NCI-H1105 treated with DMSO at 0.1 percent for 48 hours (cell line): ENCODE measurements at places on chromosomes 1 and 21.

DNA sequence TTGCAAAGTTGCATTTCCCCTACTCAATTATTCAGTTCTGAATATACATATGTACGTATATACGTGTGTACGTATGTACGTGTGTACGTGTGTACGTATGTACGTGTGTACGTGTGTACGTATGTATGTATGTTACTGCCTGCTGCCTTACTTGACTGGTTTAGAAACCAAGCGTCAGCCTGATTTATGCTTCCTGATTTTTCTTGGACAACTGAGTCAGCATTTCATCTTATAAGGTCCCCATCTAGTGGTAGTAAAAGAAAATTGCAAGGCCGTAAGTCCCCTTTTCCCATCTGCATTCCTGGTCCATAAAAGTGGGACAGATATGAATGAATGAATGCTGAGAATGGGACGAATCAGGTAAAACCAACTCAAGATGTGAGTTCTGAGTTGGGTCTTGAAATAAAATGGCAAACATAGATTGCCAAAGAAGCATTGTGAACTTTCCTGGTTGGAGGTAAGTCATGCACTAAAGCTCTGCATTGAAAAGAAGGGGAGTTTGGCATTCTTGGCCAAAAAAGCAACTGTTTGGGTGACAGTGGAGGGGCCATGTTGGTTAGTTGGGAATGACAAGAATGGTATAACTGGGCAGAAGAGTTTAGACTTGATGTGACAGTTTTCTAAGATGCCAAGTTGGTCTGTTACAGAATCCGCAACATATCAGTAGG lies 76.4 kb upstream of the DNAH14 start:
- DNase-seq, result peak; percentile 37

DNA sequence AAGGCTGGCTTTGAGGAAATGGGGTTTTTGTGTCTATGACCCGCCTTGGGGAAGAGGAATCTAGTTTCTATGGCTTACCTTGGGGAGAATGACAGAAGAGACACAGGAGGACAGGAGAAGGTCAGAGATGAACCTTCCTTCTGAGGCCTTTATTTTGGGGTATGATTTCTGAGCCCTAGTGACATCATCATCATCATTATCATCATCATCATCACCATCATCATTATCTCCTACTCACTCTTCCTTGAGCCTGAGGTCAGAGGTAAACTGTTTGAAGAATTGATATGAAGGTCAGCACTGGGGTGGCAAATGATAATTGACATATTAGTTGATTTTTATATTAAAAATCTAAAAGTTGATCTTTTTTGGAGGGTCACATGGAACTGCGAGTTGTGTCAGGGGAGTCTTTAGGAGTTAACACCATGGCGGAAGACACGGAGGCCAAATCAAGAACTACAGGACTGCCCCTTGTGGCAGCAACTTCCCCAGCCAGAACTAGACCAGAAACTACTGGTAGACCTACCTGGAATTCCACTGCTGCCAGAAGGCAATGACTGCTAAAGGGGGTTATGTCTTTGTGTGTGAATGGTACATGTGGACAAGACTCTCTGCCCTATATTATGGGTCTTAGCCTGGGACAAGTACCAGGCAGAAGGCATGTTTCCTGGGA lies 49.8 kb upstream of the WLS start:
- no peak for DNase-seq

DNA sequence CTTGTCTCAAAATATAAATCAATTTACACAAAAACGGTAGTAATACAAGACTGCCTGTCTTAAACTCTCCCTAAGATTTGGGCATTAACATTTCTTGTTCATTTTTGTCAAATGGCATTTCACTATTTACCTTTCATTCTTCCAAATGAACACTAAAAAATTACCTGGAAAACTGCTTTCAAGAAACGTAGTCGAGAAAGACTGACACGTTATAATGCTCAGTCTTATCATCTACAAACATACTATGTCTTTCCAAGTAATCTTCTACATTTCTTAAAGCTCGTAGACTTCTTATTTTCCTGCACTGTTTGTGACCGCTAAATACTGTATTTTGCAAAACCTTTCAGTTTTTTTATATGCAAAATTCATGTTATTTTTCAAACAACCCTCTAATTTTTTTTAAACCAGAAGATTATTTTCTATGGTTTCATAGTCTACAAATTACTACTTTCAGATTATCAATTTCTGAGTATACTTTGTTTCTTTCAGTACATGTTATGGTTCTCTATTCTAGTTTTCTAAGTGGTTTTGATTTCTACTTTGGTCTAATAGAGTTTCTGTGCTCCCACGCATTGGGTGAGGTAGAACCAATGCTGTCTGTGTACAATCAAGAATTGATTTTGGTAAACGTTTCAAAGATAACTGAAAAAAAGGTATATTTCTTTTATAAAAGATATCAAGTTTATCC lies 336.4 kb downstream of the SMYD3 start:
- DNase-seq, result no peak

DNA sequence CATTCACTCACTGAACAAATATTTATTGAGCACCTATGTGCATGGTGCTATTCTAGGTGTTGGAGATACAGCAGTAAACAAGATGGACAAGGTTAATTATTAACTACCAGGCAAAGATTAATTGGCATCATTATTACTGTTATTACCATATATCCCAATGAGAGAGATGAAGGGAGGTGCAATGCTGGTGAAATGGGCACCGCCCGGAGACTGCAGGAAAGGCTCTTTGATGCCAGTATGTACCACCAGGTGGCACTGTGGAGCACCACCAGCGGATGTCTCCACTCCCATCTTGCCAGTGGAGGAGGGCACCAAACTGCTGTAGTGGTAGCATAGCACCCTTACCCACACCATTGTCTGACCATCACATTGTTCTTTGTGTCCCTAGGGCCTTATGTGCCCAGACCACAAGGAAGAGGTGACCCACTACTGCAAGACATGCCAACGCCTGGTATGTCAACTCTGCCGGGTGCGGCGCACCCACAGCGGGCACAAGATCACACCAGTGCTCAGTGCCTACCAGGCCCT lies 3.0 kb downstream of the TRIM46 start:
- DNase-seq, result peak; percentile 74

- DNase-seq, result no peak
Observed at GRCh38 chr1:21184276-21184675, 7.6 kb upstream of the EIF4G3 start.
